ENCODE measurements at places on chromosomes 12 and 14.

GRCh38 chr12:70101064-70101463 is 142.2 kb upstream of the CNOT2 start:
- no peak for DNase-seq

- DNase-seq: no peak
Observed at GRCh38 chr12:45611061-45611460, 118.4 kb upstream of the ARID2 start.

DNA sequence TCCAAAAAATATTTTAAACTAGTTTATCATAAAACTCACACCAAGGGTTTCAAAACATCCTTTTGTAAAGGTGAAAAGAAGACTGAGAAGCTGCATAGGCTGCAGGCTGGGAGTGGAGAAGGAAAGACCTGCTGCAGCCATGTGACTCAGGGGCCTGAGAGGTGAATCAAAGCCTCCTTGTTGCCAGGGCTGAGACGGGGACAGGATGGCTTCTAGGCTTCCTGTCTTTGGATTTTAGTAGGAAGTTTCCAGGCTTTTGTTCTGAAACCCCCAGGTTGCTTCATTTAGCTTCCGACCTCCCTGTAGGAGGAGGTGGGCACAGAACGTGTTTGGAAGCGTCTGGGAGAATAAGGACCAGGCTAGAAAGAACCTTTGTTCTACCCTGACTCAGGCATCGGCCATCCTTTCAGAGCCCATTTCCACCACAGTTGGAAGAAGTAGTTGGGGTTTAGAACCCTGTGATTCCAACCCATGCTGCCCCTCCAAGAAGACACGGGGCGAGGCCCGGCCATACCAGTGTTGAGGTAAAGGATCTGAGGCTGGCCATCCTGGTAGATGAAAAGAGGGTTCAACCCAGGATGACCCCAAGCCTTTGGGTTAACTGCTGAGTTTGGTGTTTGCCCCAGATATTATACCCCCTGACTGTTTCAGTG is 122.4 kb downstream of the SLC25A47 start:
- DNase-seq: no peak

DNA sequence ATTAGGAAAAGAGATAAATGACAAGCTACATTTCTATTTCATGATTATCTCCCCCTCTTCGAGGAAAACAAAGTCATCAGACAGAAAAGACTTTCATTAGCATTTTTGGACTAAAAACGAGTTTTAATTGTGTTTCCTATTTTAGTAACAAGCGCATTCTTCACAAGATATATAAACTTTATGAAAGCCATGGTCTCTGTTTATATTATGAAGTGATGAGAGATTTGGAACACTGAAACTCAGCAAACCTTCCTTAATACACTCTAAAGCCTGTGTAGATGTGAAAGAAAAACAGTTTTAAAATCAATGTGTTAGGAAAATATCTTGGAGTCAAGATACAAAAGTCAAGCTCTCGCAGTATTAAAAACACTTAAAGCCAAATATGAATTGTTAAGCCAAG is 539.1 kb downstream of the LRFN5 start:
- no peak for DNase-seq

DNA sequence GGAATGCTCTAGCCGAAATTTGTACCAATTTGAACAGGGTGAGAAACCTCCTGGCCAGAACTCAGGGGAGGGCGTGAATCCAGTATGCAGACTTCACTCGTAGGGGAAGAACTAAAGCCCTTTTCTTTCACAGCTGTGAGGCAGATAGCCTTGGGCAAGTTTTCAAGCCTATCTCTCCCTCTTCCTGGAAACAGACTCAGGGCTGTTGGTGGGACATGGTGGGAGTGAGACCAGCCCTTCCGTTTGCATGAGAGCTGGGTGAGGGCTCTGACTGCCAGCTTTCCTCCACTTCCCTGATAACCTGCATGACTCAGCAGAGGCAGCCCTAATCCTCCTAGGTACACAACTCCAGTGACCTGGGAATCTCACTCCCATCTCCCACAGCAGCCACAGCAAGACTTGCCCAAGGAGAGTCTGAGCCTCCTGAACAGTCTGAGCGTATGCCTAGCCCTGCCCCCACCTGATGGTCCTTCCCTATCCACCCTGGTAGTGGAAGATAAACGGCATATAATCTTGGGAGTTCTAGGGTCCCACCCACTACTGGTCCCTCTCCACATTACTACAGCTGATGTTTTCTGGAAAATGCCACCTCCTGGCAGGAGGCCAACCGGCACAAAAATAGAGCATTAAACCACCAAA is 170.1 kb upstream of the AMIGO2 start:
- DNase-seq: no peak

DNA sequence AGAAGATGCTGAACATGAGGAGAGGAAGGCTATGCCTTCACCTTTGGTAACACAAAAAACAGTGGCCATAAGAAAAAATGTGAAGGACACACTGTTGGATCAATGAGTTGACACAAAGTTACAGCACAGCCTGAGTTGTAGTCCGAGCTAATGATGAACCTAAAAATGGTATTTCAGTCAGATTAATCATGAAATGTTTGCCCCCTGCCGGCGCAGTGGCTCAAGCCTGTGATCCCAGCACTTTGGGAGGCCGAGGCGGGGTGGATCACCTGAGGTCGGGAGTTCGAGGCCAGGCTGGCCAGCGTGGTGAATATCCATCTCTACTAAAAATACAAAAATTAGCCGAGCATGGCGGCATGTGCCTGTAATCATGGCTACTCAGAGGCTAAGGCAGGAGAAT is 1.3 kb upstream of the CAPRIN2 start:
- no peak for DNase-seq

Data from NCI-H1436 (cell line).